Esophagus muscularis mucosa (tissue), 4 donors: ENCODE measurements at places on chromosomes 7 and 10. TPM values are rescaled to one million over a fixed set of nuclear protein-coding genes. Genes with fewer than 3 reads are reported as not detected.
A peak's percentile ranks its signal among the peaks of the same experiment; 100 is the strongest.

The SEPTIN7 gene
- 353 TPM for total RNA-seq

The ETV1 gene
- 16.5 TPM for total RNA-seq

The SORCS1 gene
- total RNA-seq, result 7.1 TPM

The DOCK4 gene
- total RNA-seq, result 25.3 TPM

The BTBD16 gene
- total RNA-seq, result not detected

The ASB10 gene
- total RNA-seq, result not detected

The PRDX3 gene
- total RNA-seq, result 128 TPM

The ASL gene
- 14.5 TPM for total RNA-seq

The VIPR2 gene
- total RNA-seq, result 16.6 TPM

The PAPSS2 gene
- 9.6 TPM for total RNA-seq

DNA sequence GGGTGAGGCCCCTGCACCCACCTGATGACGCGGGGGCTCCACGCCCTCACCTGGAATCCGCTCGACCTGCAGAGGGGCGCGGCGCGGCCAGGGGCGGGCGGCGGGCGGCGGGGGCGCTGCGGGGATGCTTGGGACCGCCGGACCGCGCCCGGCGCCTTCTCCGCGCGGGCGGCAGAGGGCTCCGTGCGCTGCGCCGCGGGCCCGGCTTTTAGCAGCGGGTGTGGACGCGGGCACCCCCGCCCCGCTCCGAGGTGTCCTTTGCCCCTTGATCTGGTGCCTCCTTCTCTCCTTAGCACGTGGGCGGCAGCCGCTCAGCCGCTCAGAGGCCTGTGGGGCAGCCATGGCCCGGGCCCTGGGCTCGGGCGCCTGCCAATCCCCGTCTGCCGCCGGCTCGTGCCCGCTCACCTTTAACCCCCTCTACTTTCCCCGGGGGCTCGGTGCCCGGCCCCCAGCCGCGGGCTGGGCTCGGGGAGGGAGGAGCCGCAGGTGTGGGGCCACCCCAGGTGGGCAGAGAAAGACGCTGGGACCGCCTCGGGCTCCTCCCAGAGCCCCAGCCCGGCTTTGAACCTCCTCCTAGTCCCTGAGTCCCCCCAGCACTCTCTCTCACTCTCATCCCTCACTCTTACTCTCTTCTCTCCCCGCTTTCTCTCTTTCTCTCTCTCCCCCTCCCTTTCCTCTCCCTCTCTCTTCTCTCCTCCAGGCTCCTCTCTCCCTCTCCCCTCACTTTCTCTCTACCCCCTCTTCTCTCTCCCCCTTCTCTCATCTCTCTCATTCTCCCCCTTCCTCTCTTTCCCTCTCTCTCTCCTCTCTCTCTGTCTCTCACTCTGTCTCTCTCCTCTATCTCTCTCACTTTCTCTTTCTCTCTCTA is 19.7 kb upstream of the VPS37D start:
- no peak for DNase-seq

GRCh38 chr7:128402356-128402755 is 7.4 kb downstream of the IMPDH1 start:
- DNase-seq, result no peak

GRCh38 chr10:22308390-22308789 is 7.8 kb upstream of the COMMD3 start:
- DNase-seq, result no peak

- DNase-seq, result peak; percentile 99
Observed at GRCh38 chr10:119892188-119893065, at the start of gene SEC23IP. Gene SEC23IP, plus strand, starts transcription at chr10:119892730. Its CDS starts 53 bp downstream, at chr10:119892783.

GRCh38 chr10:102384606-102385429 is 10.7 kb upstream of the NFKB2 start:
- DNase-seq, result no peak

GRCh38 chr10:126598009-126598408 is 72.5 kb downstream of the C10orf90 start:
- DNase-seq, result peak; percentile 31

- no peak for DNase-seq
Observed at GRCh38 chr7:23121165-23121564, 15.6 kb downstream of the KLHL7 start.
